Cerebellum (tissue), 4 donors: ENCODE measurements at places on chromosomes 6 and 20. TPM values are rescaled to one million over a fixed set of nuclear protein-coding genes. Genes with fewer than 3 reads are reported as not detected.

- DNase-seq: no peak
Observed at GRCh38 chr20:56733967-56734366, 104.9 kb downstream of the TFAP2C start.

DNA sequence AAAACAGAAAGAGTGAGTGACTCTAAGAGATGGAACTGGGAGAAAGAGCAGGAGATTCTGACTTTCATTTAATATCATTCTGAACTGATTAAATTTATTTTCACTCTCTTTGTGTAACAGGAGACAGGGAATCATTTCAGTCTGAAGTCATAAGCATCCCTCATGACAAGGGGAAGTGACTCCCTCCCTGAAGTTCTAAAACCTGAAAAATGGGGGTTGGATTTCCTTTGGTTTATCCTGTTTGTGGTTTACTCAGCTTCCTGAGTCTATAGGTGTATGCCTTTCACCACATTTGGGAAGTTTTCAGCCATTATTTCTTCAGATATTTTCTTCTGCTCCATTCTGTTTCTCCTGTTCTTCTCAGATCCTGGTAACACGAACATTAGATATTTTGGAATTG is 3.4 kb upstream of the FKBP1A start:
- DNase-seq: no peak

- no peak for DNase-seq
Observed at GRCh38 chr20:20731945-20732296, 19.5 kb upstream of the RALGAPA2 start.

DNA sequence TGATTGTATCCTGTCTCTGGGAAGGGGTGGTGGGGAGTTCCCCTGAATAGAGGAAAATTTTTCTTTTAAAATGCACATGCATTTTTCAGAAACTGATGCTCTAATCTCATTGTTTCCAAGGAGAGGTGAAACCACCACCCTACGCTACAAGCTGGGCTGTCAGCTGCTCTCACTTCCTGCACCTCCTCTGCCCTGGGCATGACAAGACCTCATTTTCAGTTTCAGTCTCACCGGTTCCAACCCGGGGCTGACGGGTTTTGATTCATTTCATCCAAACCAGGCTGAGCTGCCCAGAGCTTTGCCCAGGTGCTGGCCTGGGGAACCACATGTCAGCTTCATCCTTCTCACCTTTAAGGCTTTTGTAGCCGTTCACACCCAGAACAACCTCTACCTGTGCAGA is 99.7 kb downstream of the EYA2 start:
- DNase-seq: no peak

DNA sequence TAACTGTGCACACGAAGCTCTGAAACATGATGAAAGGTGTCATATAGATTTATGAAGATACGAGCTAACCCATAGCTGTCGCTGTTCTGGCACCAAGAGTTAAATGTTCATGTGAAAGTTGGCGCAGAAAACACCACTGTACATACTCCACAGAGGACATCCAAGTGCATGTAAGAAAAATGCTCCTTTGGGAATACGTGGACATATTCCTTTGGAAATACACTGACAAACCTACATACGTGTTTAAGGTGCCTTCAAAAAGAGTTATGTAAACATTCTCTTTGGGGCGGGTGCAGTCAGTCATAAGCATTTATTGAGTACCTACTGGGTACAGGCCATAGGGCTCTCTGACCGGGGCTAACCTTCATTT is 723 bp upstream of the ARID1B start:
- DNase-seq: no peak

GRCh38 chr20:19987046-19987445 is 30.1 kb upstream of the NAA20 start:
- no peak for DNase-seq

GRCh38 chr6:134221250-134221649 is 96.7 kb downstream of the SGK1 start:
- no peak for DNase-seq

DNA sequence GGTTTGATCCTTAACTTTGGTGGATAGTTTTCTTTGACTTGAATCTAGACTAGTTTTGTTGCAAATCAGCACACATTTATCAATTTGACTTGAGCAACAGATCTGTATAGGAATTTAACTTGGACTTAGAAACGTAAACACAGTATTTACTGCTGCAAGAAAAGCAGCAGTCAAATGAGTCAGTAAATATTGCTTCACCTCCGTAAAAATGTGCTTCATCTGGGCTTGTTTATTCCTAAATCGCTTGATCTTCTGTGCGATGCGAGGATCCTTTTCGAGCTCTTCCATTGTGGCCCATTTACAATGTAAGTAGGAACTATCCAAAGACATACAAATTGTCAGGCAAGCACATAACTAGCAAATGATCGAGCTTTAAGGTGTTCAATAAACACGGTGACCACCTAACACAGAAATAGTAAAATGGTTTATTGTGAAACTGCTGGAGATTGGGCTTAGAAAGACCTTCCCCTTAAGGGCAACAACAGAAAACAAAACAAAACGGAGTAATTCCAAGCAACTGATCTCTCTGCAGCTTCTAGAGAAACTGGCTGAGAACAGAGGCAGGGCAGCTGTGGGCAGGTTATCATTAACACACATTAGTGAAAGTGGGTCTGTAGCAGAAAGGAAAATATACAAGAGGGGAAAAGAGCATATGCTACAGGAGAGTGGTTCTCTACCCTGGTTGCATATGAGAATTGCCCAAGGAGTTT is 120.8 kb downstream of the CHD6 start:
- no peak for DNase-seq

- no peak for DNase-seq
Observed at GRCh38 chr6:159852877-159853276, 37.9 kb upstream of the MAS1 start.

The TMEM244 gene
- not detected for total RNA-seq
